ENCODE measurements at places on chromosomes 5 and 9. TPM values are rescaled to one million over a fixed set of nuclear protein-coding genes. Genes with fewer than 3 reads are reported as not detected.

GRXCR2 gene
- not detected for total RNA-seq

FCN2 gene
- total RNA-seq: not detected

SETX gene
- 35.8 TPM for total RNA-seq

FOXD4 gene
- 0.10 TPM for total RNA-seq

CDKN2A gene
- 2.2 TPM for total RNA-seq

PCDHA1 gene
- not detected for total RNA-seq

ASPN gene
- not detected for total RNA-seq

C7 gene
- total RNA-seq: not detected

CDC20B gene
- total RNA-seq: 0.21 TPM

SLC6A19 gene
- total RNA-seq: not detected

EIF4E1B gene
- total RNA-seq: not detected

QSOX2 gene
- total RNA-seq: 17.8 TPM

PANK3 gene
- 54.0 TPM for total RNA-seq

BNC2 gene
- not detected for total RNA-seq

SELENOP gene
- not detected for total RNA-seq

DCTN4 gene
- 30.6 TPM for total RNA-seq

CDKN2B gene
- total RNA-seq: 0.04 TPM

SLC34A1 gene
- total RNA-seq: not detected

CCNI2 gene
- total RNA-seq: 9.3 TPM

SOWAHA gene
- 0.06 TPM for total RNA-seq

NUTM2G gene
- not detected for total RNA-seq

QRFP gene
- not detected for total RNA-seq

ZNF300 gene
- total RNA-seq: 0.74 TPM

GOLPH3 gene
- 101 TPM for total RNA-seq

LAMC3 gene
- 0.19 TPM for total RNA-seq

FABP6 gene
- not detected for total RNA-seq

CCDC152 gene
- 13.9 TPM for total RNA-seq

OLFML2A gene
- total RNA-seq: not detected

TAF11L2 gene
- not detected for total RNA-seq

PCDHAC2 gene
- total RNA-seq: not detected

DDX4 gene
- not detected for total RNA-seq

SPATA31E1 gene
- not detected for total RNA-seq

ANXA1 gene
- total RNA-seq: 79.6 TPM

GMCL2 gene
- total RNA-seq: not detected

TTLL11 gene
- total RNA-seq: 2.6 TPM

IL31RA gene
- not detected for total RNA-seq

ACOT12 gene
- not detected for total RNA-seq

THBS4 gene
- 1.8 TPM for total RNA-seq

SPINK4 gene
- not detected for total RNA-seq

PPIP5K2 gene
- 72.4 TPM for total RNA-seq

GNAQ gene
- total RNA-seq: 15.3 TPM

PTGDS gene
- total RNA-seq: not detected

NEURL1B gene
- 0.04 TPM for total RNA-seq

KCNMB1 gene
- total RNA-seq: not detected

PCDHGA3 gene
- not detected for total RNA-seq

MLANA gene
- total RNA-seq: not detected

ESM1 gene
- total RNA-seq: not detected

VLDLR gene
- total RNA-seq: 10.1 TPM

PRLR gene
- not detected for total RNA-seq

IRX2 gene
- not detected for total RNA-seq

EDIL3 gene
- total RNA-seq: not detected

MRNIP gene
- total RNA-seq: 17.7 TPM

PCA3 gene
- total RNA-seq: not detected
